ENCODE measurements at places on chromosomes 2 and 18. TPM values are rescaled to one million over a fixed set of nuclear protein-coding genes. Genes with fewer than 3 reads are reported as not detected.

DNA sequence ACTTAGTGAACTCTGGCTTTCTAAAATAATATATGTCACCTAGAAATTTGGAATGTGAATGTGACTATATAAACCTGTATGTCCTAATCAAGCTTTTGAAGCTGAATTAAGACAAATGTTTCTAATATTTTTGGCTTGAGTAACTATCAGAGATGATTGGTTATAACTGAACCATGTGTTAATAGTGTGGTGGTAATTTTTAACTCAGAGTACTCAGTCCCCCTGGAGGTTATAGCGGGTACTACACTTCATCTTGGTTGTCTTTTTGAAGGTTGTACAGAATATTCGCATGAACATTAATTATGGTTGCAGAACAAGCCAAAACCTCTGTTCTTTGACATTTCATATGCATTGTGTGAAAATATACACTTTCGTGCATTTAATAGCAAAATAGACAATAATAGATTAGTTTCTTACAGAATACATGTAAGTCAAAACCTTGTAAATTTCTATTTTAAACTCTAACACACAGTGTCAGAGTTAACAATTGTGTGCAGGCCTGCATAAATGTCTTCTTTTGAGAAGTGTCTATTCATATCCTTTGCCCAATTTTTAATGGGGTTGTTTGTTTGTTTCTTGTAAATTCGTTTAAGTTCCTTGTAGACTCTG lies 86.0 kb downstream of the OSBPL6 start:
- DNase-seq, result peak; percentile 36
- no peak overlapping the region for H3K4me3 ChIP-seq
- no peak overlapping the region for H3K27ac ChIP-seq
- no peaks in the 10 kb centered on the region for H3K27me3 ChIP-seq

DNA sequence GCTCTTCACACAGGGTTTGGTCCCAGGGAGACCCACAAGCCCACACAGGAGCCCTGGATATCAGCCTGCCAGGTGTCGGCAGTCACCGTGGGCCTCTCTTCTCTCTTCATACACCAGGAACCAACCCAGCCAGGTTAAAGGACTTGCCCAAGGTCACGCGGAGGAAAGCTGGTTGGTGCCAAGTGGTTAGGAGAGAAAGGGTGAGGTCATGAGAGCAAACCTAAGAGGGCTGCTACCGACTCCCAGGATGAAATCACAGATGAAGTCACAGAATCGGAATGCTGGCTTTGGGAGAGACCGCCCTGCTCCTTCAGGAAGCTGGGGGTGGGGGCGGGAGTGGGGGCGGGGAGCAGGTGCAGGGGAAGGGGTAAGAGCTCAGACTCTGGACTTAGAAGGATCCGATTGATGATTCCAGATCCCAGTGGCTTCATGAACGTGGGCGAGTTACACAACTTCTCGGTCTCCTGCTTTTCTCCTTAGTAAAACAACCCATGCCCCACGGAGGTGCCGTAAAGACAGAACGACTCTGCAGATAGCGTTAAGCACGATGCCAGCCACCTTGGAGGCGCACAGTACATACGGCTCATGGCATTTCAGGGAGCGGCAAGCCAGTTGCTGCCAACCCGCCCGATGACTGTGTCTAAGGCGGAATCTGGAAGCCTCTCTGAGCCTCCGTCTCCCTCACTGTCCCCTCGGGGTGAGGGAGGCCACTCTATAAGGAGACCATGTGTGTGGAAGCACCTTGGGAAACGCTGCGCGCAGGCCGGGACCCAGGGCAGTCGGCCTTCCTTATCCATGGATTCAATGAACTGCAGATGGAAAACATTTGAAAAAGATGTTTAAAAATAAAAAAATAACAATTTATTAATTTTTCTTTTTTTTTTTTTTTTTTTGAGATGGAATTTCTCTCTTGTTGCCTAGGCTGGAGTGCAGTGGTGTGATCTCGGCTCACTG lies 23.0 kb upstream of the TAF1B start:
- H3K4me1 ChIP-seq, result no peaks in the 10 kb centered on the region
- no peak for DNase-seq
- H3K27me3 ChIP-seq, result peaks cover 1% of the 10 kb centered on the region
- H3K4me3 ChIP-seq, result no peak overlapping the region
- H3K27ac ChIP-seq, result no peak overlapping the region
- no peaks in the 10 kb centered on the region for H3K36me3 ChIP-seq

GRCh38 chr2:43251171-43251731 lies 24.8 kb upstream of the ZFP36L2 start:
- H3K4me1 ChIP-seq, result no peaks in the 10 kb centered on the region
- no peak overlapping the region for H3K4me3 ChIP-seq
- no peak overlapping the region for H3K27ac ChIP-seq
- DNase-seq, result no peak

GRCh38 chr2:32559136-32559535 lies 68.7 kb upstream of the TTC27 start:
- DNase-seq, result no peak
- peaks cover 11% of the 10 kb centered on the region for H3K36me3 ChIP-seq
- no peaks in the 10 kb centered on the region for H3K27me3 ChIP-seq
- H3K4me1 ChIP-seq, result no peaks in the 10 kb centered on the region
- H3K27ac ChIP-seq, result no peak overlapping the region

ABCG5 gene
- not detected for total RNA-seq

TGFA gene
- not detected for total RNA-seq

Measured in B cell (primary cell).